Activated CD4-positive, alpha-beta memory T cell treated with anti-CD3 and anti-CD28 coated beads for 36 hours (primary cell): ENCODE measurements at places on chromosomes 11 and 22. TPM values are rescaled to one million over a fixed set of nuclear protein-coding genes. Genes with fewer than 3 reads are reported as not detected.

- no peaks in the 10 kb centered on the region for H3K27me3 ChIP-seq
- H3K27ac ChIP-seq = no peak overlapping the region
- DNase-seq = no peak
- no peaks in the 10 kb centered on the region for H3K4me1 ChIP-seq
Observed at GRCh38 chr11:100821198-100821597, 134.1 kb downstream of the ARHGAP42 start.

DNAJB7 gene
- not detected for total RNA-seq

DNA sequence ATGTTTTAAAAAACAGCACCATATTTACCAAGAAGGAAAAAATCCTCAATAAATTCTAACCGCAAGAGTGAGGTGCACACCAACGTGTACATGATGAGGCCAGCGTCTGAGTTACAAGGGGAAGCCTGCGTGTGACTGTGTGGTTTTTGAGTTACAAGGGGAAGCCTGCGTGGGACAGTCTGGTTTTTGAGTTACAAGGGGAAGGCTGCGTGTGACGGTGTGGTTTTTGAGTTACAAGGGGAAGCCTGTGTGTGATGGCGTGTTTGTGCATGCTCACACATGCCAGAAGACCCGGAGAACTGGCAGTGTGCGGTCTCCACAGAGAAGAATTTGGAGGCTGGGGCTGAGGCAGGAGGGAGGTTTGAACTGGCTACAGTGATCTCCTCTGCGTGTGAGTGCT, 1376.4 kb downstream of the TBC1D22A start:
- no peak overlapping the region for H3K27ac ChIP-seq
- peaks cover 5% of the 10 kb centered on the region for H3K4me1 ChIP-seq
- H3K27me3 ChIP-seq = peaks cover 7% of the 10 kb centered on the region
- H3K4me3 ChIP-seq = no peak overlapping the region
- DNase-seq = no peak
- H3K36me3 ChIP-seq = no peaks in the 10 kb centered on the region

DNA sequence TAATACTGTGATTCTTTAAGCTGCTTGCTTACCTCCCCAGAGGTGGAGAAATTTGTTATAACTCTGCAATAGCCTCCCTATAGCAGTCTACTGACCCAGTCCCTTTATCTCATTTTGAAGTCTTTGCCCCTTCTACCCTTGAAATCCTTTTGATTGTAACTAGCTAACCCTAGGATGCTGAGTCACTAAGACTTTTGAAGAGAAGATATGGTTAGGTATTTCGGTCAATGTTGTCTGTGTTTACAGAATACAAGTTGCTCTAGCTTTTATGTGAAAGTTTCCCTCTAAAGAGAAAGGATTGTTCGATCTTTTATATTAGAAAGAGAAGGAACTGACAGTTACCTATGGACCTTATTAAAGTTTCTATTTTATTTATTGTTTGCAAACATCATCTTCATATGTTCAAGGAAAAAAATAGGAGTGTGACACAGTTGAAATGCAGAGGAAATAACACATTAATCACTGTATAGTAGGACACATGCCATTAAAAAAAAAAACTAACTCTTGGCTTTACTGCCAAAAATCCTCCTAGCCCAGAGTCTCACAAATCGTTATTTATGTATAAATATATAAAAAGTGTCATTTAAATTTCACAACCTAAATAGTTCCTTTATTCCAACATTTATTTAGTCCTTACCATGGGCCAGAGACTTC, 3.1 kb downstream of the HYLS1 start:
- peaks cover 26% of the 10 kb centered on the region for H3K36me3 ChIP-seq
- peaks cover 32% of the 10 kb centered on the region for H3K4me1 ChIP-seq
- no peak for DNase-seq
- H3K4me3 ChIP-seq = no peak overlapping the region
